ENCODE measurements at places on chromosomes 3 and 15.
A peak's percentile ranks its signal among the peaks of the same experiment; 100 is the strongest.

- DNase-seq: no peak
Observed at GRCh38 chr3:125154800-125155269, 57.7 kb downstream of the SLC12A8 start.

DNA sequence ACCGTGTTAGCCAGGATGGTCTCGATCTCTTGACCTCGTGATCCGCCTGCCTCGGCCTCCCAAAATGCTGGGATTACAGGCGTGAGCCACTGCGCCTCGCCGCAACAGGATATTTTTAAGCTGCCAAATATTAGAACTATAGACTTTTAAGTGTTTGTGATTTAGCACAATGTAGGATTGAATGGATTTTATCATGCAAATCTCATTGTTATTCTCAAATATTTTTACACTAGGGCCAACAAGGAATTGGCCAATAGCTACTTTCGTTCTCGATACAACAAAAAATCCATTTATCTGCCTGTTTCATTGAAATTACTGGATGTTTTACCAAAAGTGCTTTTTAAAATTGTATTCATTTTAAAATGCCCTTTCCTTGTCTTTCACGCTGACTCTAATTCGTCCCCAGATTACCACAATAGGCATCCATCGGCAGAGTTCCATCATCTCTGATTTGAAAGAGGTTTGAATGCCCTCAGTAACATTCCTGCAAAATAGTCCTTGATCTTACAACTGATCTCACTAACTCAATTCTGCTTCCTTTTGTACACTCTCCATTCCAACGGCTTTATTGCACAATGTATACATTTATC, 99.6 kb upstream of the ROBO2 start:
- DNase-seq: no peak

DNA sequence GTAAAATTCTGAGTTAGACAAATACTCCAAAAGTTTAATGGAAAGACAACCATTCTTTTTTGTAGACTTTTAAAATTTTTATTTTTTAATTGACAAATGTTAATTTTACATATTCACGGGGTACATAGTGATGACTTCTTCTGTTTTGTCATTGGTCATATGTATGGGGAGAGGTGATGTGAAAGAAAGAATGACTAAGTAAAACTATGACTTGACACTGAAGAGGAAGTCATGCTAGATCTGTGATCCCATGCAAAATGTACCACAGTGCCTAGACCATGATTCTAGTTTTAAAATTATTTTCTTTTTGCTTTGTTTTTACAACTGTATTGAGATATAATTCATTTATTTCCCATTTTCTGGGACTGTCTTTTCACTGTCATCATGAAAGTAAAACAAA, 281.6 kb downstream of the MBNL1 start:
- DNase-seq: no peak

GRCh38 chr3:60932643-60933042, 318.6 kb downstream of the FHIT start:
- no peak for DNase-seq

GRCh38 chr3:134357914-134358811, 16.1 kb downstream of the AMOTL2 start:
- peak; percentile 68 for DNase-seq
